ENCODE measurements at places on chromosomes 2 and 18. TPM values are rescaled to one million over a fixed set of nuclear protein-coding genes. Genes with fewer than 3 reads are reported as not detected.

DNA sequence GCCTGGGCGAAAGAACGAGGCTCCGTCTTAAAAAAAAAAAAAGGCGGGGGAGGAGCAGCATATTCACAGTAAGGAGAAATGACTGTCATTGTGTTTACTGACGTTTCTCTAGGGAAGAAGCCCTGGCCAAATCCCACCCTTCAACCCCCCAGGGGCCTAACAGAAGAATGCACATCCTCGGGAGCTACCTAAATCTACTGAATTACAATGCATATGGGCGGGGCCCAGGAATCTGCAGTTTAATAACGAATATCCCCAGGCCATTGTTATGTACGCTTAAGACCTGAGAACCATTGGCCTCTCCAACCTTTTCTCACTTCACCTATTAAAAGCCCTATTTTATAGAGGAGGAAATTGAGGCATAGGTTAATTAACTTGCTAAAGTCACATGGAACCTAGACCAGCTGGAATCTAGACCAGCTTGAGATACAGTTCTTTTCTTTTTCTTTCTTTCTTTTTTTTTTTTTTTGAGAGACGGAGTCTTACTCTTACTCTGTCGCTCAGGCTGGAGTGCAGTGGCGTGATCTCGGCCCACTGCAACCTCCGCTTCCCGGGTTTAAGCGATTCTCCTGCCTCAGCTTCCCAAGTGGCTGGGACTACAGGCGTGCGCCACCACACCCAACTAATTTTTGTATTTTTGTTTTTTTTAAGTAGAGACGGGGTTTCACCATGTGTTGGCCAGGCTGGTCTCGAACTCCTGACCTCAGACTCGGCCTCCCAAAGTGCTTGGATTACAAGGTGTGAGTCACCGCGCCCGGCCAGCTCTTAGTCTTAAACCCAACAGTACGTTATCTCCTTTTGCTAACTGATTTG is 708 bp upstream of the RIF1 start:
- H3K27ac ChIP-seq = peak overlapping the region; percentile 100
- peaks cover 22% of the 10 kb centered on the region for H3K4me1 ChIP-seq
- H3K36me3 ChIP-seq = peaks cover 7% of the 10 kb centered on the region
- DNase-seq = no peak
- peak overlapping the region; percentile 99 for H3K4me3 ChIP-seq
- no peaks in the 10 kb centered on the region for H3K27me3 ChIP-seq

Gene NTSR2
- not detected for total RNA-seq

DNA sequence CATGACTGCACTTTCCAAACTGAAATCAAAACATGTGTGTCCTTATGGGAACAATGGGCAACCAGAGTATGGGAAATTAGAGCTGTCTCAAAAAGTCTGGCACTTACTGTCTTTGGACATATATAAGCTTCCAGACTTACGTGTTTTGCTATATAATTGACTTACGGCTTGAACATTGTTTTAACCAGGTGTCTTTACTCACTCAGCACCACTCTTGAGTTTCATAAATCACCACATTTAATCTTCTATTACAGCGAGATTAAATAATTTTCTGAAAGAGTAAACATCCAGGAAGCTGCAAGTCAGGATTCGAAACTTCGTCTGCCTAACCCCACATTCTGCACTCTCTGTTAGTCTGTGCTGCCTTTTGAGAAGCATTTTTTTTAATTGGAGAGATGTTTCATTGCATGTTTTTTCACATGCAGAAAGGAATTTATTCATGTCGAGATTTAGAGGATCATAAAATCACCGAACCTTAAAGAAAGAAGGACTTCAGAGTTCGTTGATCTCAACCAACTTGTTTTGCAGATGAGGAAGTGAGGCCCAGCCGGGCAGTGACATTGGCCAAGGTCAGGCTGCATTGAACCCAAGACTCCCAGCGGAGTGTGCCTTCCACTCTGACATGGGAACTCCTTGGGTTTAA is 137.3 kb downstream of the SETBP1 start:
- H3K4me1 ChIP-seq = peaks cover 49% of the 10 kb centered on the region
- no peaks in the 10 kb centered on the region for H3K27me3 ChIP-seq
- H3K4me3 ChIP-seq = no peak overlapping the region

DNA sequence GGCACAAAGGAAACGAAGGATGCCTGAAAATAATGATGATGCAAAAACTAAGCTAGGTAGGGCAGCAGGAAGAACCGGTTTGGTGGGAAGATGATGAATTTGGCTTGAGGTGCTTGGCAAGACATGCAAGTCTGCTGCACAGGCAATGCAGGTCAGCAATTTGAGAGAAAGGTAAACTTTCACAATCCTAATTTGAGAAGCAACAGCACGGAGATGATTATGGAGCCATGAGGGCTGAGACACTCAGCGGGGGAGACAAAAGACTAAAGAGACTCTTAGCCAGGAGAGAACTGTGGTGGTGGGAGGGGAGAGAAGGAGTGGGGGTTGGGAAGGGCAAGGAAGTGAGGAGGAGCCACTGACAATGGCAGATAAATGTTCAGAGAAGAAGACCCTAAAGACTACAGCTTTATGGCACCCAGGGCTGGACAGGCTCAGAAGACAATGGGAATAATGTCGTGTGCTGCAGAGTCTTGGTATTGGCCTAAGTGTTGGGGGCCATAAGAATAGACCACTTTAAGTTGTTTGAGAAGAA is 19.4 kb upstream of the RNF149 start:
- no peak overlapping the region for H3K27ac ChIP-seq
- DNase-seq = no peak
- H3K4me1 ChIP-seq = peaks cover 21% of the 10 kb centered on the region
- H3K4me3 ChIP-seq = no peak overlapping the region
- H3K36me3 ChIP-seq = no peaks in the 10 kb centered on the region

DNA sequence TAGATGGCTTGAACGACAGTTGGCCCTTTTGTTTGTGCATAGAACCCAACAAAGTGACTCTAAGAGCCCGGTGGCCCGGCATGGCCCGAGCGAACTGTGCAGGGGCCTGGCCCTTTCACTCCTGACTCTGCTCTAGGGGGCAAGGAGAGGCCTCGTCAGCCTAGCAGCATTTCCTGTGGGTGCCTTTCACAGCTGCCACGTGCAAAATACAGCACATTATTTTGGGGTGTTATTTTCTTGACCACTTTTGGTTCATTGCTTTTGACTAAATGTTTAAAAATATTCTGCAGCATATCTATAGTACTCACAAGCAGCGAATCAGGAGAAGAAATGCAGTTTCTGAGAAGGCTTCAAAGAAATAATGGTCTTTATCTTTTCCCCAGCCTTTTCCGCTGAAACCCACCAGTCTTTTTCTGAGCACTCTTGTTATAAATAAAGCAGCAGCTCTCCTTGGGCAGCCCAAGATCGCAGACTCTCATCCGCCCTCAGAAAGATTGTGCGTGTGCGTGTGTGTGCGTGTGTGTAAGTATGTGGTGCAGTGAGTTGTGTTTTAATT is 31.3 kb downstream of the DGKD start:
- peaks cover 6% of the 10 kb centered on the region for H3K36me3 ChIP-seq
- H3K4me3 ChIP-seq = no peak overlapping the region

GRCh38 chr2:127118038-127118437 is 11.1 kb upstream of the BIN1 start:
- DNase-seq = no peak
- no peak overlapping the region for H3K27ac ChIP-seq
- no peaks in the 10 kb centered on the region for H3K27me3 ChIP-seq
- no peak overlapping the region for H3K4me3 ChIP-seq
- H3K4me1 ChIP-seq = no peaks in the 10 kb centered on the region
